Karpas-422 (cell line): ENCODE measurements at places on chromosomes 5 and 9.

- H3K36me3 ChIP-seq, result no peaks in the 10 kb centered on the region
- H3K27ac ChIP-seq, result no peak overlapping the region
- no peaks in the 10 kb centered on the region for H3K27me3 ChIP-seq
- no peak overlapping the region for H3K4me3 ChIP-seq
- no peak for DNase-seq
- no peaks in the 10 kb centered on the region for H3K4me1 ChIP-seq
Observed at GRCh38 chr5:130502702-130503101, 598.4 kb downstream of the CHSY3 start.

DNA sequence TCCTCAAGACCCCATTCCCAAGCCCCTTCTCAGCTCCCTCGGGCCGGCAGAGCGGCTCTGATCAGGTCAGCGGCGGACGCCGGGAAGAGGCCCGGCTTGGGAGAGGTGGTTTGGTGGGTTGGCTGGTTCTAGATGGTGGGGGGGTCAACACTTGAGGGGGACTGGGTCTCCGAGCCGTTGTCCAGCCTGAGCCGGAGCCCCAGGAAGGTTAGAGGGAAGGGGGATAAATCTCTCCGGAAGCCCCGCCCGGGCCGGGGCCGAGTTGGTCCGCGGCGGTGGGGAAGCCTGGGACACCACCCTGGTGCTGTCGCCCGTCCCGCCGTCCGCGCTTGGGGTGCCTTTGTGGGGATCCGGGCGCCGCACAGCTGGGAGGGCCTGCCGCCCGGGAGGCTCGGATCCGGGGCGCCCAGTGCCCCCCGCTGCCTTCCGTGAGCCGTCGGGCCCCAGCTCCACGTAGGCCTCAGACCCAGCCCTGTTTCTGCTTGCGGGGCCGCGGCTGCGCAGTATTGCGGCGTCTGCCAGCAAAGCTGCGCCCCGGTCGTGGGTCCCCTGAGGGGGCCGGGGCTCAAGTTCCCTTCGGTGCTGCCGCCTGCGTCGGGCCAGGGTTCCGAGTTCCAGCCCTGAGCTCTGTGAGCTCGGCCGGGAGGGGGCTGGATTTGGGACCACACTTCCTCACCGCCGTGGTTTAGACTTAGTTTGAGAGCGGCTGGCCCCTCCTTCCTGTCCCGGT lies 542 bp upstream of the TRIM52 start:
- H3K36me3 ChIP-seq, result peaks cover 12% of the 10 kb centered on the region
- no peaks in the 10 kb centered on the region for H3K27me3 ChIP-seq
- DNase-seq, result peak; percentile 85

DNA sequence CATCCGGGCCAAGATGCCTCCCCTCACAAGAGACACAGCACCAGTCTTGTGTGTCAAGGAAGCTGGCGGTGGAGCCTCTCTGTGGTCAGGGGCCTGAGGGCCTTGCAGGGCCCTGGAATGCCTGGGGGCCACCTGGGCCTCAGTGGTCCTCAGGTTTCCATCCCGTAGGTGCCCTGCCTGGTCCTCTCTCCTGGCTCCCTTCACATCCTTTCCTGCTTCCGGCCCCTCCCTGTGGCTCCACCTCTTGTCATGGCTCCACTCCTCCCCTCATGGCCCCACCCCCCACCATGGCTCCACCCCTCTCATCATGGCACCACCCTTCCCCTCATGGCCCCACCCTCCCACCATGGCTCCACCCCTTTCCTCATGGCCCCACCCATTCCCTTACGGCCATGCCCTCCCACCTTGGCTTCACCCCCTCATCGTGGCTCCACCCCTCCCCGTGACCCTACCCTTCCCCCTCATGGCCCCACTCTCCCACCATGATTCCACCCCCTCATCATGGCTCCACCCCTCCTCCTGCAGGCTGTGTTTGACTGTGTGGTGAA lies 175.8 kb downstream of the CACNA1B start:
- H3K4me1 ChIP-seq, result no peaks in the 10 kb centered on the region
- peak; percentile 78 for DNase-seq
- no peaks in the 10 kb centered on the region for H3K27me3 ChIP-seq
- H3K4me3 ChIP-seq, result no peak overlapping the region
- no peaks in the 10 kb centered on the region for H3K36me3 ChIP-seq

DNA sequence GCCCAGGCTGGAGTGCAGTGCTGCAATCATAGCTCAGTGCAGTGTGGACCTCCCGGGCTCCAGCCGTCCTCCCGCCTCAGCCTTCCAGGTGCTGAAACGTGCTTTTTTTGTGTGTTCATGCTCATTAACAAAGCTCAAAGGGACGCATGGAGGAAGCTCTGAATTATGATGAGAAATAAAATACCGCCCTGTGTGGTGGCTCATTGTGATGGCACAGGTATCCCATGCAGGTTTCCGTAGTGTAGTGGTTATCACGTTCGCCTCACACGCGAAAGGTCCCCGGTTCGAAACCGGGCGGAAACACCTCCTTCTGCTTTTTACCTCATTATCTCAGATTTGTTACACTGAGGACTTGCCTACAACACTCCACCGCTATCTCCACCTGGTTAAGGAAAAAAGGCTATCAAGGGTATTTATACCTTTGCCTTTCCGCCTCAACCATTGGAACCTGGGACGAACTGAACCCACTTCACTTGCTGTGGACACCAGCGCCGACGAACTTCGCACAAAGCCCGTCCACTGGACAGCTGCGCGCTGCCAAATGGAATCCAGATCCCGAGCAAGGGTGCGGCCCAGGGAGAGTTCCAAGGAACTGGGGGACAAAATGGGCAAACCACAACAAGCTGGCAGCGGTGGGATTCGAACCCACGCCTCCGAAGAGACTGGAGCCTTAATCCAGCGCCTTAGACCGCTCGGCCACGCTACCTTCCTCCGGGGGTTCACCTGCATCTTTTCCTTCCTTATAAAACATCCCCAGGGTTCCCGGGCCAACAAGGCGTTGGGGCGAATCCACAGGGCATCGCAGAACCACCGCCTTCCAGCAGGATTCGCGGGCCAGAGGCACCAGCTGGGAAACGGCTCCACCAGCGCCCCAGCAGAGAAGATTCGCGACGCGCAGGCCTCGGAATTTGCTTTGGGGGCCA lies 26.3 kb downstream of the OR2V2 start:
- peak; percentile 76 for DNase-seq
- no peaks in the 10 kb centered on the region for H3K27me3 ChIP-seq
- no peaks in the 10 kb centered on the region for H3K36me3 ChIP-seq
- H3K4me3 ChIP-seq, result peak overlapping the region; percentile 35; the same call in 1 of the 2 replicates
- peaks cover 10% of the 10 kb centered on the region for H3K4me1 ChIP-seq
- H3K27ac ChIP-seq, result no peak overlapping the region

- H3K27ac ChIP-seq, result no peak overlapping the region
- H3K4me1 ChIP-seq, result peaks cover 46% of the 10 kb centered on the region
- DNase-seq, result no peak
Observed at GRCh38 chr5:179559284-179560252, 9.2 kb downstream of the RUFY1 start.

DNA sequence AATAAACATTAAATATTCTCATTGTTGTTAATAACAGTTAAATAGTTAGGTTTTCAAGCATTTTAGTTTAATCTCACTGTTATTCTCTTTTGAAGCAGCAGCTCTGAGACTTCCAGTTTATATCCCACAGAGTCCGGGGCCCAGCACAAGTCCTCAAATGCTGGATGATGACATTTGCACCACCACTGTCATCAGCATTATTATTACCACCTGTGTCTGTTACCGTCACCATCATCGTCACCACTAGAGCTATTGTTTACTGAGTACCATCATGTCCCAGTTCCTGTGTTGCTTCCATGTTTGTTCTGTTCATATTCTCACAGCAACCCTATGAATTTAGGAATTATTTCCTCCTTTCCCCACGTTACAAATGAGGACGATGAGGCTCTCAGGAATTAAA lies 169.2 kb upstream of the NR3C1 start:
- no peaks in the 10 kb centered on the region for H3K36me3 ChIP-seq
- peak overlapping the region; percentile 92 for H3K27ac ChIP-seq
- peaks cover 72% of the 10 kb centered on the region for H3K4me1 ChIP-seq
- DNase-seq, result no peak
- no peaks in the 10 kb centered on the region for H3K27me3 ChIP-seq

DNA sequence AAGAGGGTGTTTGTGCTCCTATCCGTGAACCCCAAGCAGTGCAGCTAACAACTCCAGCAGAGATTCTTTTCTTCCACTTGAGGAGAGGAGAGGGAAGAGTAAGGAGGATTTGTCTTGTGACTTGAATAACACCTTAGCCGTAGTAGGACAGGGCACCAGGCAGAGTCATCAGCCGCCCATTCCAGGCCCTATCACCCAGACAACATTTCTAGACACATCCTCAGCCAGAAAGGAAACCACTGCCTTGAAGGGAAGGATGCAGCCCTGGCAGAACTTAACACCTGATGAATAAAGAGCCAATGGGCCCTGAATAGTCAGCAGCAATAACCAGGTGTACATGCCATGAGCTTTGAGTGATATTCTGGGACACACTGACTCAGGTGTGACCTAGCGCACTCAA lies 1013.0 kb upstream of the COX7C start:
- no peaks in the 10 kb centered on the region for H3K36me3 ChIP-seq
- no peaks in the 10 kb centered on the region for H3K27me3 ChIP-seq
- no peak overlapping the region for H3K4me3 ChIP-seq

DNA sequence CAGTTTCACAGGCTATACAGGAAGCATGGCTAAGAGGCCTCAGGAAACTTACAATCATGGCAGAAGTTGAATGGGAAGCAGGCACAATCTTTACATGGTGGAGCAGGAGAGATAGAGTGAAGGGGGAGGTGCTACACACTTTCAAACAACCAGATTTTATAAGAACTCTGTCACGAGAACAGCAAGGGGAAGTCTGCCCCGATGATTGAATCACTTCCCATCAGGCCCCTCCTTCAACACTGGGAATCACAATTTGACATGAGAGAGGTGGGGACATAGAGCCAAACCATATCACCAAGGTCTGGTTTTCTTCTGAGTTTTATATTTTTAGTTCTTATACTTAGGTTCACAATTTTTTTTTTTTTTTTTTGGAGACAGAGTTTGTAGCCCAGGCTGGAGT lies 16.1 kb downstream of the ZCCHC9 start:
- H3K4me1 ChIP-seq, result peaks cover 15% of the 10 kb centered on the region
- H3K27me3 ChIP-seq, result no peaks in the 10 kb centered on the region
- no peak overlapping the region for H3K4me3 ChIP-seq
- no peak overlapping the region for H3K27ac ChIP-seq
- no peak for DNase-seq

DNA sequence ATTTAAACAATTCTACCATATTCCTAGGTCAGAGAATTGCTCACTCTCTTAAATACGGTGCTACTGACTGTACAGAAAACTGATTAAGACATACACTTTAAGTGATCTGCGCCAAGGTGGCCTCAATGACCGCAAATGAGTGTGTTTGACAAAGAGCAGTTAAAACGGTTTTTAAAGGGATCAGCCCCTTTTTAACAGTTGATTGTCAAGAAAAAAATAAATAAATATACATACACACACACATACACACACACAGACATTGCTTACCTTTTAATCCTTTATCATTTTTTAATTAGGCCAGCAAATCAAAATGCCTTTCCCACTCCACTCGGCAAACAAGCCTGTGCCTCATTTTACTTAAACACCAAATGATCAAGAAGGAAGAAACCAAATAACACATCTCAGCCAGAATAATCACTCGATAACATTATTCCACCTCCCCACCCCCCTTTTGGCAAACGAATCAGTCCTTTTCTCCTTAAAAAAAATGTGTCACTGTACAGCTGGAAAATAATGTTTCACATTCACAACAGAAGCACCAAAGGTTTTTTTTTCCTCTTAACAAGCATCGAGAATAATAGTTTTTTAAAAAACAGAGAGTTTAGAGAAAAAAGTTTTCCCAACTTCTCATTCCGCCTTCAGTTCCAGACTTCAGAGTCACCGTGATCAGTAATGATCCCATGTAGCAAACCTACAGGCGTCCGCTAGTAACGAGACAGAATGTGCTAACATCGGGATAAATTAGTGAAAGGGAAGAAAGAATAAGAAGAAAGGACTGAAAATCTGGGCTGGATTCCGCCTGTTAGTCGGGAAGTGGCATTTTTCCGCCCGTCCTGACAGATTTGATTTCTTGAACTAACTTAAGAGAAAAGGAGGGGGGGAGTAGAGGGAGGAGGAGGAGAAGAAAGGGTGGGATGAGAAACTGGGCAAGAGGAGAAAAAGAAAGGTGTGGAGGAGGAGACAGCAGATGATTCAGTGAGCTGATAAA lies at the start of gene ZNF608:
Gene ZNF608 (minus strand): TSS at position 712 of the 988 bp plus-strand sequence. CDS start 1,650 bp downstream, outside the sequence.
- peak within 1 kb of the TSS; percentile 78 for H3K4me3 ChIP-seq
- H3K36me3 ChIP-seq, result no peaks in the 10 kb centered on the region
- H3K27me3 ChIP-seq, result no peaks in the 10 kb centered on the region
- peak within 1 kb of the TSS; percentile 98 for H3K27ac ChIP-seq

GRCh38 chr9:16105168-16106020 lies 552.6 kb downstream of the CCDC171 start:
- no peak overlapping the region for H3K4me3 ChIP-seq
- H3K27ac ChIP-seq, result no peak overlapping the region
- no peak for DNase-seq
- H3K4me1 ChIP-seq, result no peaks in the 10 kb centered on the region
- no peaks in the 10 kb centered on the region for H3K27me3 ChIP-seq

GRCh38 chr9:134442085-134442474 lies 115.8 kb downstream of the RXRA start:
- no peaks in the 10 kb centered on the region for H3K36me3 ChIP-seq
- no peak overlapping the region for H3K27ac ChIP-seq
- no peak for DNase-seq
- H3K4me1 ChIP-seq, result no peaks in the 10 kb centered on the region
- no peak overlapping the region for H3K4me3 ChIP-seq

GRCh38 chr9:115115117-115115880 lies 2.7 kb downstream of the TNC start:
- H3K27me3 ChIP-seq, result no peaks in the 10 kb centered on the region
- DNase-seq, result no peak
- no peaks in the 10 kb centered on the region for H3K4me1 ChIP-seq
- H3K4me3 ChIP-seq, result no peak overlapping the region
- H3K36me3 ChIP-seq, result no peaks in the 10 kb centered on the region
- no peak overlapping the region for H3K27ac ChIP-seq

DNA sequence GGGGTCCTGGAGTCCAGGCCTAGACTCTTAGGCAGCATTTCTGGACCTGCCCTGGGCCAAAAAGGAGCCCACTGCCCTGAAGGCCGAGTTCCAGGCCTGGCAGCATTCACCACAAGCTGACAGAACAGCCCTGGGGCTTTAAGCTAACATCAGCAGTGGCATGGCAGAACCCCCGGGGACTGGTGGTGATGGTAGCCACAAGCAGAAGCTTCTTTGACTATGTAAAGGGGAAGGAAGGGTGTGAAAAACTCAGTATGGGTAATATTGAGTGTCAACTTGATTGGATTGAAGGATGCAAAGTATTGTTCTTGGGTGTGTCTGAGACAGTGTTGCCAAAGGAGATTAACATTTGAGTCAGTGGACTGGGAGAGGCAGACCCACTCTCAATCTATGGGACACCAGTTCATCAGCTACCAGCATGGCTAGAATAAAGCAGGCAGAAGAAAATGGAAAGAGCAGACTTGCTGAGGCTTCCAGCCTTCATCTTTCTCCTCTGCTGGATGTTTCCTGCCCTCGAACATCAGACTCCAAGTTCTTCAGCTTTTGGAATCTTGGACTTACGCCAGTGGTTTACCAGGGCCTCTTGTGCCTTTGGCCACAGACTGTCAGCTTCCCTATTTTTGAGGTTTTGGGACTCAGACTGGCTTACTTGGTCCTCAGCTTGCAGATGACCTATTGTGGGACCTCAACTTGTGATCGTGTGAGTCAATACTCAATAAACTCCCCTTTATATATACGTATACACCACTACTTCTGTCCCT lies 661.0 kb upstream of the C9orf72 start:
- no peaks in the 10 kb centered on the region for H3K4me1 ChIP-seq
- no peaks in the 10 kb centered on the region for H3K36me3 ChIP-seq
- no peak overlapping the region for H3K4me3 ChIP-seq
- no peak for DNase-seq
- H3K27ac ChIP-seq, result no peak overlapping the region

- peak; percentile 92 for DNase-seq
- peak overlapping the region; percentile 98 for H3K27ac ChIP-seq
- H3K4me3 ChIP-seq, result peak overlapping the region; percentile 49
- H3K36me3 ChIP-seq, result no peaks in the 10 kb centered on the region
- H3K4me1 ChIP-seq, result peaks cover 90% of the 10 kb centered on the region
- no peaks in the 10 kb centered on the region for H3K27me3 ChIP-seq
Observed at GRCh38 chr5:151238303-151238741, 14.4 kb upstream of the CCDC69 start.
